Colonic mucosa (tissue), 4 donors: ENCODE measurements at places on chromosomes 1 and 21. TPM values are rescaled to one million over a fixed set of nuclear protein-coding genes. Genes with fewer than 3 reads are reported as not detected.

DNA sequence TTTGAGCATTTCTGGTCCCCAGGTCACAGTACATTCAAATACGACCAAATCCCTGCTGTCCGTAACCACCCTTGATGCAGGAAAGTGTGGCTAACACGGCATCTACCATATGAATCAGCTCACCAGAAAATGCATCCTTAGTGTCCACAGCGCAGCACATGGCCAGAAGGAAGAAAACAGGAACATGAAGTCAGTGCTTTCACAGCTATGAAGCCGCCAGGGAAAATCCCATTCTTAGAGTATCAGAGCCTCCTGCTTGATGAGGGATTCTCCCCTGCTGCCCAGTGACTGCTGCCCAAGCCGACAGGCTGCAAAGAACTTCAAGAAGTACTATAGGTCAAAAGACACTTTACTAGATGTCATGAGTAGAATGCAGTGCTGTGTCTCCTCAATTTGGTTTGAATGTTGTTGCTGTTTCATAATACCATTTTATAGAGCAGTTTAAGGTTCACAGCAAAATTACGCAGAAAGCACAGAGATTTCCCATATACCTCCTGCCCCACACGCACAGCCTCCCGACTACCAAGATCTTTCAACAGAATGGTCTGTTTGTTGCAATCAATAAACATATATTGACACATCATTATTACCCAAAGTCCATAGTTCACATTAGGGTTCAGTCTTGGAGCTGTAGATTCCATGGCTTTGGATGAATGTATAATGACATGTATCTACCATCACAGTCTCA is 14.5 kb downstream of the TIAM1 start:
- DNase-seq: no peak

GRCh38 chr1:58649555-58649954 is 50.3 kb downstream of the MYSM1 start:
- peak; percentile 23 for DNase-seq

DNA sequence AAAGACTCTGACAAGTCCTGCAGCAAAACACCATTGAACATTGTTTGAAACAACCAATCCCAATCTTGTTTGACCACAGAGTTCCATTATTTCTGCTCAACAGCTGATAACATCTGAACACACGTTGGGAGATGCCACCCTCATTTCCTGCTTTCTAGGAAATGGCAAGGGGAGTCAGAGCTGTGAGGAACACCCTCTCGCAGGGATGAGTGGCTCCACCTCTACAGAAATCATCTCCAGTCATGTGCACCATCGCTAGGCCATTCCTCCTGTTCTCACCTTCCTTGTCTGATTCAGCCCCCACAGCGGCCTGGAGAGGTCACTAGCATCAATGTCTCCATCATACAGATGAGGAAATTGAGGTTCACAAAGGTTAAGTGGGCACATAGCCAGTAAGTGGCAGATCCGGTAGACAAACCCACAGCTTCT is 22.4 kb upstream of the RUNX3 start:
- DNase-seq: no peak

DNA sequence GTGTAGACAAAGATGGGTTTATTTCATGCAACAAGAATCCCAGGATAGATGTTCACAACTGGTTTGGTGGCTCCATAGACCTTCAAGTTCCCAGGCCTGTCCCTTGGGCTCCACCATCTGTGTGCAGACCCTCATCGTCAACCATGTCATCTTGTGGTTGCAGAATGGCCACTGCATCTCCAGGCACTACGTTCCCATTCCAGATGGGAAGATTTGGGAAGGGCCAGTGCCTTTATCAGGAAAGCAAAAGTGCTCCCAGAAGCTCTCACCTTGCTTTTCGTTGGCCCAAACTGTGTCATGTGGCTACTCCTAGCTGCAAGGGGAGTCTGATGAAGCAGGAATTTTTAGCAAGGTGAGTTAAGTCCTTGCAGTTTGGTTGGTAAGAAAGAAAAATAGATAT is 12.8 kb downstream of the TMCC2 start:
- no peak for DNase-seq

DNA sequence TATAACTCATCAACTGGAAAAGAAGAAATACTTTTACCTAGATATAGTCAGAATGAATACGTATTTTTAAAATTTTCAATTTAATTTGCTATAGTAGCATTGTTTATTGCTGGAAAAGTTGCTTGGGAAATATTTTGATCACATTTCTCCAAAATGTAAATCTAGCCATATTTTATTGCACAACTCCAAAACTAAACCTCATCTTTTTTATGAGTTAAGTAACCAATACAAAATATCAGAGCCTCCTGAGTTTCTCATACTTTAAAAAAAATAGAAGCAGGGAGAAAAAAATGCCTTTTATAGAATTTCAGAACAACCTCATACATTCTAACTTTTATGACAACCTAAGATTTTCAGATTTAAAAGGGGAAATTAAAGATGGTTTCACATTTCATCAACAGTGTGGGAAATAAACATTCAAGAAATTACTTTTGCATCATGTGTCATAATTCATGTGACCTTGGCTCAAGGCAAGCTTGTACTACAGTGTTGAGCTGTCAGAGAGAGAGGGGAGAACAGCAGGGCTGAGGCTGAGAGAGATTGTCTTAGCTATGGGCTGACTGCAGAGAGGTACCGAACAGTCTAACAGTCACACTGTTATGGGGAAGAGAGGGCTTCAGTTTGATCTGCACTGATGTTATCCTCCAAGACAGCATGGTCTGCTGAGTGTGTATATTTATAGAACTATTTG is 519.0 kb downstream of the LTN1 start:
- no peak for DNase-seq

GRCh38 chr1:217133958-217134856 is 411.0 kb upstream of the ESRRG start:
- no peak for DNase-seq

DNA sequence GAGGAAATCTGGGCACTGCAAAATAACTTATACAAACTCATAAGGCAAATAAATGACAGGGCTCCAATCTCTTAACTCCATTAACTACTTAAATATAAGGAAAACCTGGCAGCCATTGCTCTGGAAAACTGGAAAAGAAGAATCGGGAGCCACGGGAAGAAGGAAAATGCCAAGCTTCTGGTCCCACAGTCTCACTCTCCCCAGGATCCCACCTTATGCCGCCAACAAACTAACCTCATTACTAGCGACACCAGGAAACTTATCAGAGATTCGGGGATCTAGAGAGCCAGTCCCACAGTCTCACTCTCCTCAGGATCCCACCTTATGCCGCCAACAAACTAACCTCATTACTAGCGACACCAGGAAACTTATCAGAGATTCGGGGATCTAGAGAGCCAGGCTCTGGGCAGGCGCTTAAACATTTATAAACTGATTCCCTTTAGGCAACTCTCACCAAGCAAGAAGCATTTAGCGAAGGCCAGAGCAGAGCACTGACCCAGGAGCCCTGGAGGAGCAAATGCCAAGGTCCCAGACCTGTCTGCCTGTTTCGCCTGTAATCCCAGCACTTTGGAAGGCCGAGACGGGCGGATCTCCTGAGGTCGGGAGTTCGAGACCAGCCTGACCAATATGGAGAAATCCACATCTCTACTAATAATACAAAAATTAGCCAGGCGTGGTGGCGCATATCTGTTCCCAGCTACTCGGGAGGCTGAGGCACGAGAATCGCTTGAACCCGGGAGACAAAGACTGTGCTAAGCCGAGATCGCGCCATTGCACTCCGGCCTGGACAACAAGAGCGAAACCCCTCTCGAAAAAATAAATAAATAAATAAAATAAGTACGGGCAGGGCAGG is 720 bp downstream of the PSMB2 start:
- DNase-seq: no peak

DNA sequence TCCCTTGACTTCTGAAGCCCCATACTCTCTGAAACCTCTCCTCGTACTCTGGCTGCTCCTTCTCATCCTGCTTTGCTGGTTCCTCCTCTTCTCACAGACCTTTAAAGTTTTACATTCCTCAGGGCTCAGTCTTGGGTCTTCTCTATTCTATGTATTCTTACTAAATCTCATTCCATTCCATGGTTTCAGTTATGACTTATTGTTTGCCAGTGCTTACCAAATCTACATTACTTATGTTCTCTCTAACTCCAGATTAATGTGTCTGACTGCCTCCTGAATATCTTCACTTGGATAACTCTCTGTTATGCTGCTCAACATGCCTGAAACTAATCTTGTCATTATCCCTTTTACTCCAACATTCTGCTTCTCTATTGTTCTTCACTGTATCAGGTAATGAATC is 5.4 kb upstream of the SLC35D1 start:
- DNase-seq: no peak

DNA sequence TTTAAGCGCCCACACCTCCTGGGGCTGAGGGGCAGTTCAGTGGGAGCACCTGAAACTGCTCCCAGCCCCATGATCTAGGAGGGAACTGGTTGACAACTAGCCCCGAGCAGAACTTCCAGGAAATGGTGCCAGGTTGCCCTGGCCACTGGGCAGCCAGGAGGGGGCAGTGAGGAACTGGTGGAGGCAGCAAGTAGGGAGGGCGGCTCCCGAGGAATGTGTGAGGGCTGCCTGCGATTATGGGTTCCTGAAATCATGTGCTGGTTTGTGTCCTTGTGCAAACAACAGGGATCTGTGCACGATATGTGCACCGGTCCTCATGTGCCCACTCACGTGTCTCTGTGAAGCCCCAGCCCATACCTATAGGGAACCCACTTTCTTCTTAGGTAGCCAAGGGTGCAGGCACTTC is 9.9 kb downstream of the GPR3 start:
- peak; percentile 83 for DNase-seq

DNA sequence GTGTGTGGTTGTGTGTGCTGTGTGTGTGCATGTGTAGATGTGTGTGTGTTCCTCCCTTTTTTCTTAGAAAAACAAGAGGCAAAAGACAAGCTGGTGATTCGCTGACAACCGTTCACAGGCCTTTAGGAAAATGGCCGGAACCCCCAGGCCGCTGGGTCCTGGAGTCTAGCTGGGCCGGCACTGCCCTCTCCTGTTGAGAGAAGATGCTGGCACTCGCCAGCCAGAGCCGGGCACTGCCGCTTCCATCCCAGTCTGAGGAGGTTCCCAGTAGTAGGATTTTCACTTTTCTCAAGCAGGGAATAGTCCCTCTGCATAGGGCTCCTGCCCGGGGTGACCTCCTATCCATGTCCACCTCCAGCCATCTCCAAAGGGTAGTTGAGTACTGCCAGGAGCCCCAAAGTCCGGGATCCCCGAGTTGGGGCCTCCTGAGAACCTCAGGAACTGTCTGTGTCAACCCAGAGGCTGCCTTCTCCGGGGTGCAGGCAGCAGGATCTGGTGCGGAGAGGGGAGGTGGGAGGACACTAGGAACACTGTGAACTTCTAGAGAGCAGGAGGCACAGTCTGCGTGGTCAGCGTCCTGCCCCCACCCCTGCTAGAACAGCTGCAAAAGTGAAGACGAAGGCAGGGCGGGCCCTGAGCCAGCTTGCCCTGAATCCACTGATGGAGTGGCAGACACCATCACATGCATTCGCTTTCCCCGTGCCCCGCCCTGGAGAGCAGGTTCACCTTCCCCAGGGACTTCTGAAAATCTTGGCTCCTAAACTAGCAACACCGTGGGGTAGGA is 44.1 kb upstream of the ARHGEF16 start:
- peak; percentile 39 for DNase-seq

DNA sequence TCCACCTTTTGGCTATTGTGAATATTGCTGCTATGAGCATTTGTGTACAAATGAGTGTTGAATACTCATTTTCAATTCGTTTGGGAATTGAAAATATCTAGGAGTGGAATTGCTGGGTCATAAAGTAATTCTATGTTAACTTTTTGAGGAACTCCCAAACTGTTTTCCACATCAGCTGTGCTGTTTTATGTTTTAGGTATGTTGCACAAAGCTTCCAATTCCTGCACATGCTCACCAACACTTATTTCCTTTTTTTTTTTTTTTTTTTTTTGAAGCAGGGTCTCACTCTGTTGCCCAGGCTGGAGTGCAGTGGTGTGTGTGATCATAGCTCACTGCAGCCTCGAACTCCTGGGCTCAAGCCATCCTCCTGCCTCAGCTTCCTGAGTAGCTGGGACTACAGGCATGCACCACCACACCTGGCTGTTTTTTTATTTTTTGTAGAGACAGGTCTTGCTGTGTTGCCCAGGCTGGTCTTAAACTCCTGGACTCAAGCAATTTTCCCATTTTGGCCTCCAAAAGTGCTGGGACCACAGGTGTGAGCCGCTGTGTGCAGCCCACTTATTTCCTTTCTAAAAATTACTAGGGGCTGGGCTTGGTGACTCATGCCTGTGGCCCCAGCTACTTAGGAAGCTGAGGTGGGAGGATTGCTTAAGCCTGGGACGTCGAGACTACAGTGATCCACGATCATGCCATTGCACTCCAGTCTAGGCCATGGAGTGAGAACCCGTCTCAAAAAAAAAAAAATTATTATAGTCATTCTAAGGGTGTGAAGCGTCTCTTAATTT is 33.4 kb downstream of the TMCC2 start:
- no peak for DNase-seq

GRCh38 chr1:51341876-51342496 is 11.6 kb upstream of the TTC39A start:
- DNase-seq: no peak

DNA sequence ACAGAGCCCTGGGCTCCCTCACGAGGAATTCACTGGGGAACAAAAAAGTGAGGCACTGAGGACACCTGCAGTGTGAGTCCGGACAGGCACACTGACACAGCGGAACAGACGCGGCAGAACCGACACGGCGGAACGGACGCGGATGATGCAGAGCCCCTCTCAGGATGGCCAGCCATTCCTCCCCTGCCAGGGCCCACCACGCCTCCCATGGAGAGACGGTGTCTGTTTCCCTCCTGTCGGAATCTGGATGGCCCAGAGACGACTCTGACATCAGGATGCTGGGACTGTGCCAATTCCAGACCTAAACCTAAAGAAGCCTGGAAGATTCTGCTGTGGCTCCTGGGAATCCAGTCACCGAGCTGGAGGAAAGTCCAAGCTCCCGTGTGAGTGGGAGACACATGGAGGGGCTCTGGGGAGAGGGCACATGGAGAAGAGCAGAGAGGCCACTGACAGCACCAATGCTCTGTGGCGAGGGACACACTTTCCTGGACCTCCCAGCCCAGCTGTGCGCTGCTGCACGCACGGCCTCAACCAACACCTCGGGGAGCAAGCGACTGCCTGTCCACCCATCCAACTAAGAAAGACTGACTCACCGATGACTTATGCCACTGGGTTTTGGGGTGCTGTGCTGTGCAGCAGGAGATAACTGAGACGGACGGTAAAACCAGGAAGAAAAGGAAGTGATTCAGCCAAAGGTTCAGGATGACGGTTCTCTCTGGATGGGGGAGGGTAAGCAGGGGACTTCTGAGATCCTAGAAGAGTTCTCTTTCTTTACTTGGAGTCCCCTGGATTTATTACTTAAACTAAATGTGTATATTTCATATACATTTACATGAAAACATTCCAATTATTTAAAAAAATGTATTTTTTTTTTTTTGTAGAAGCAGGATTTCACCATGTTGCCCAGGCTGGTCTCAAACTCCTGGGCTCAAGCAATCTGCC is 23.3 kb downstream of the ZBTB17 start:
- DNase-seq: no peak

The LCE1B gene
- not detected for total RNA-seq

The PRAMEF4 gene
- total RNA-seq: not detected

The RRP1B gene
- total RNA-seq: 22.1 TPM

The KANK4 gene
- 0.96 TPM for total RNA-seq
